ENCODE measurements at places on chromosomes 12 and 14.
A peak's percentile ranks its signal among the peaks of the same experiment; 100 is the strongest.

- peak; percentile 12 for DNase-seq
Measured at GRCh38 chr12:51127050-51127729, 43.8 kb upstream of the CSRNP2 start.

- no peak for DNase-seq
Measured at GRCh38 chr12:115481141-115481540, 796.4 kb downstream of the MED13L start.

DNA sequence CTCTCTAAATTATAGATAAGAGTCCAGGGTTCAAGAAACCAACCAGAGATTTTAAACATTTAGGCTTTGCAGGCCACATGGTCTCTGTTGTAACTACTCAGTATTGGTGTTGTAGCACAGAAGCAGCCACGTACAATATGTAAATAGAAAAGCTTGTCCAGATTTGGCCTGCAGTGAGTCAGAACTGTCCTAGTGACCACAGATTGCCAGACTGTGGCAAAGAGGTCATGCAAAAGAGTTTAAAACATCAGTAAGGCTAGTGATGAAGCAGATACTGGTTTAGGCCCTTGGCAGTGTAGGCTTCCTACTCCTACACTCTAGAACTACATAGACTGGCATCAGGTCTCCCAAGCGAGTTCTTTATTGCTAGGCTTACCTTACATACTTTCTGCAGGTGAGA lies 117.6 kb upstream of the GARIN6 start:
- DNase-seq: no peak

GRCh38 chr12:57031138-57031725 lies 14.9 kb upstream of the TAC3 start:
- no peak for DNase-seq

Measured in fibroblast of skin of abdomen (primary cell).